ENCODE measurements at places on chromosomes 7 and 10. TPM values are rescaled to one million over a fixed set of nuclear protein-coding genes. Genes with fewer than 3 reads are reported as not detected.

The PITRM1 gene
- total RNA-seq: 46.6 TPM

The CFTR gene
- total RNA-seq: 2.0 TPM

The KNDC1 gene
- total RNA-seq: 1.2 TPM

The ELN gene
- 483 TPM for total RNA-seq

The ZNF488 gene
- total RNA-seq: 0.63 TPM

The PAPOLB gene
- 2.2 TPM for total RNA-seq

GRCh38 chr10:31630861-31631567 lies 297.6 kb downstream of the ARHGAP12 start:
- DNase-seq: no peak

- no peak for DNase-seq
Measured at GRCh38 chr7:107678110-107678753, 17.6 kb downstream of the SLC26A4 start.

- DNase-seq: peak; percentile 85
Measured at GRCh38 chr10:72215611-72216549, at the start of the genes ANAPC16 and ASCC1. Gene ANAPC16, plus strand, starts transcription at chr10:72216012. Its CDS starts 7,903 bp downstream, at chr10:72223915. Gene ASCC1, minus strand, starts transcription at chr10:72216276. Its CDS starts 2,978 bp downstream, at chr10:72213298.

DNA sequence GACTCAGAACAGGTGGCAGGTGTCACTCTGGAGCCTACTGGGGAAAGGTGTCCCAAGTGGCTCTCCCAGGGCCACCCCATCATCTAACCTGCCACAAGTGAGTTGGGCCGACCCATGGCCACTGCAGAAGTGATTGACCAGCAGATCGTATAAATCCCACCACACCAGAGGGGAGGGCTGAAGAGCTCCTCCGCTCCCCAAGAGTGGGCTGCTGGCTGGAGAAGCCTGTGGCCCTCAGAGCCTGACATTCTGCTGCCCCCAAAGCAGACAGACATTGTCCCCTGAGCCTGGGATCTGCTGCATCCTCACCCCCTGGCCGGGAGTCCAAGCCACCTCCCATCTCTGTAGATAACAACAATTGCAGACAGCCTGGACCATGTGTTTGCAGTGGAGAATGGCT lies 36.7 kb downstream of the ANXA8 start:
- no peak for DNase-seq

DNA sequence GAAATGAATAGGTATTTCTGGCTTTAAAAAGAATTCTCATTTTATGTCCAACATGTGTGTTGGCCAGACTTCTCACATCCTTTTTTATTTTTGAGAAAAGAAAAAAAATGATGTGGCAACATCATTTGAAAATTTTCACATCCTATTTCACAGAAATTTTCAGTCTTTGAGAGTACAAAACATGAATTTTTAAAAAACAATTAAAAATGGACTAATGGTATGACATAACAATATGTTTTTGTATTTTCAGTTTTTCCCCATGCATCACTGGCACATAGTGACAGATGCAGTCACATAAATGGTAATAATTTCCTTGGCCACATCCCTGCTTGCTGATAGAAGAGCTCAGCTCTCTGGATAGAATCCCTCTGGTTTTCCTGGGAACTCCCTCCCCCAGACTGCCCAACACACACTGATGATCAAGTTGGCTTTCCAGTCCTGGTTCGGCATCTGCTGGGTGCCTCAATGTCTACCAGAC lies 188.5 kb upstream of the AGR3 start:
- no peak for DNase-seq

- no peak for DNase-seq
Measured at GRCh38 chr7:82234457-82235049, 209.0 kb downstream of the CACNA2D1 start.

DNA sequence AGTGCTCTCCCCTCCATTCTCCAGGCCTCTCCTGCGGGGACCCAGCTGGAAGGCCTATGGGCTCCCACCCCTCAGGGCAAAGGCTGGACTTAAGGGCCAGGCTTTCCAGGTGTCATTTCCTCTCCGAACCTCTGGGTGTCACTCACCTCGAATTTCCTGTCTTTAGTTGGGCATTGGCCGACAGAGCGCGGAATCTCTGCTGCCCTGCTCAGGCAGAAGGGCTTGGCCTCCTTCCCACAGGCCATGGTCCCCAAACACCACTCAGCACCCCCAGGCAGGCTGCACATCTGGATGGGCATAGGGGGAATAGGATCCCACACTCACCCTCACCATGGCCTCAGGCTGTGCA lies 212.9 kb downstream of the CCSER2 start:
- DNase-seq: no peak

- no peak for DNase-seq
Measured at GRCh38 chr7:7738622-7739021, 20.2 kb upstream of the RPA3 start.

DNA sequence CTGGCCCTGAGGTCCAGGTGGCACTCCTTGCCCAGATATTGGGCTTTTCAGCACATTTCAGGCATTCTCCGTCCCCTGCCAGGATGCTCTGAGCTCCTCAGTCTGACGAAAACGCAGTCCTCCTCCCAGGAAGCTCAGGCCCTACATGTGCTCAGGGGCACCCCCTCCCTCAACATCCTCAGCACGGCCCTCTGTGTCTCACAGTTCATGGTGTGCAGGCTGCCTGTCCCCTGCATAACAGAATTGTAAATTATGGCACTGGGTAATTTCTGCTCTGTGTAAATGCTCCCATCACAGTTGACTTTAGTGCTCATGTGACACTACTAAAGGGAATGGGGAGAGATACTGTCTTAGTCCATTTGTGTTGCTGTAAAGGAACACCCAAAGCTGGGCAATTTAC lies 563.8 kb downstream of the DNAJB6 start:
- no peak for DNase-seq

- DNase-seq: no peak
Measured at GRCh38 chr10:12846718-12847117, 154.8 kb downstream of the CCDC3 start.

GRCh38 chr10:49600781-49601400 lies 9.2 kb upstream of the SLC18A3 start:
- DNase-seq: no peak

DNA sequence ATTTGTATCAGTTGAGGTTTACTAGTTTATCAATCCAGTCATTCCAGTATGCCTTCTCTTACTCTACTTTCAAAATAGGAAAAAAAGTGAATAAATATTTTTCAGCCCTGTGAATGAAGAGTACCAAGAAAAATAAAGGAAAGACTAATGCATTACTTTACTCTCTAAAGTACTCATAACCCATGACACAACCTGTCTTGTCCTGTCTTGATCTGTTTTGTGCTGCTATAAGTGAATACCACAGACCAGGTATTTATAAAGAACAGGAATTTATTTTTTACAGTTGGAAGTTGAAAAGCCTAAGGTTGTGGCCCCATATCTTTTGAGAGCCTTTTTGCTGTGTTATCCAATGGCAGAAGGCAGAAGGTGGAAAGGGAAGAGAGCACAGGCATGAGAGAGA lies 194.6 kb upstream of the DKK1 start:
- no peak for DNase-seq

DNA sequence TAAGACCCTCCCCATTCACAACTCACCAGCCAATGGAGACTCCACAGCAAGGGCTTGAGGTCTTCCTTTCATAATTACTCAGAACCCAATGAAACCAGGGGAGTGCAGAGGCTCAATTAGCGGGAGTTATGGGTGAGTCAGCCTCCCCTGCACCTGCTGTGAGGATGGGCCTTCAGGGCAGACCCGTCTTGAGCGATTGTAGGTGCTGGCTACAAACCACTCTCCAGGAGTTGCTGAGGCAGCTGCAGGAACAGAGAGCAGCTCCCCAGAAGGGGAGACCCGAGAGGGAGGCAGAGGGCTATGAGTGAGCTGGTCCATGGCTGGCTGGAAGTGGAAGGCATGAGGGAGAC lies 58.5 kb upstream of the SORCS3 start:
- DNase-seq: no peak

DNA sequence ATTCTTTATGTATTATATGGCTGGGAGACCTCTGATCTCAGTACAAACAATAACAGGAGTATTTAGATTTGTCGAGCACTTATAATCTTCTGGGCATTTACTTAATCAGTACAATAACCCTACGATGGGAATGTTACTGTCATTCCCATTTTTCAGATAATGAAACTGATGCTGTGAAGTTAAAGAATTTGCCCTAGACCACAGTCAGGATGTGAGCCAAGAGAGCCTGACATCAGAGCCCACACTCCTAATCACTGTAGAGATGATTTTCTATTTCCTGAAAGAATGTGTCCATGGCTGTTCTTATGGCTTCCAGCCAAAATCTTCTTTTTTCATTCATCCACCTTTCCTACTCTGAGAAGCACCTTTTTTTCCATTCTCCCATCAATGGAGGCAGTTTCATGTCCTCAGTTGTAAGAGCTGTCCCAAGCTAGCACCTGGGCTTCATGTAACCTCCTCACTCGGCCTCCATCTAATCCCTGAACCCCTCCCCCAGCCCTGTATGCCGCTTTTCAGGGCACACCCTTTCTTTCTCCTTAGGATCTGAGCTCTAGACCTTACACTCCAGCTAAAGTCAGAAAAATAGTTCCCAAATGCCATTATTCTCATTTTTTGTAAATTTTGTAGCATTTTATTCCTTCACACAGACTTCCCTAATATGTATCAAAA lies 12.2 kb upstream of the CAV1 start:
- no peak for DNase-seq

DNA sequence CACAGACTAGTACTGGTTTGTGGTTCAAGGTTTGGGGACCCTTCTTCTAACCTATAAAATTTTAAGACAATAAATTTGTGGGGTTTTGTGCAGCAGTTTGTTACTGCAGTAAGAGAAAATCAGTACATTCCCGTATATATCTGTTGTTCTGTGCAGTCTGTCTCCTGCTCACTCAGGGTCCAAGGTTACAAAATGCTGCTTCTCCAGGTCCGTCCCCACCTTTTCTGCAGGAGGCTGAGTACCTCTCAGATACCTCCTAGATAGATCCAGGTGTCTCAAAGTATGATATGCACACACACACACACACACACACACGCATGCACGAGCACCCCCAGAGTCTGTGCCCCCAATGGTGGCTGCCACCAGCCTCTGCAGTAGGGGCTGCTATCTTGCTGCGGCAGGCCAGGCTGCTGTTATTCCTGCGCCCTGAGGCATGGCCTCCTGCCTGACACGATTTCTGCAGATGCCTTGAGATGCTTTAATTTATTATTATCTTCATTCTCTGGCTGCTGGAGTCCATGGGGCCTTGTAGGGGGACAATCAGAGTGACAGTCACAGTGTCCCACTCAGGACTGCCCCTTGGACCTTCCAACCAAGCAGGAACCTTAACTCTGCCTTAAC lies 25.2 kb upstream of the ASL start:
- DNase-seq: no peak

DNA sequence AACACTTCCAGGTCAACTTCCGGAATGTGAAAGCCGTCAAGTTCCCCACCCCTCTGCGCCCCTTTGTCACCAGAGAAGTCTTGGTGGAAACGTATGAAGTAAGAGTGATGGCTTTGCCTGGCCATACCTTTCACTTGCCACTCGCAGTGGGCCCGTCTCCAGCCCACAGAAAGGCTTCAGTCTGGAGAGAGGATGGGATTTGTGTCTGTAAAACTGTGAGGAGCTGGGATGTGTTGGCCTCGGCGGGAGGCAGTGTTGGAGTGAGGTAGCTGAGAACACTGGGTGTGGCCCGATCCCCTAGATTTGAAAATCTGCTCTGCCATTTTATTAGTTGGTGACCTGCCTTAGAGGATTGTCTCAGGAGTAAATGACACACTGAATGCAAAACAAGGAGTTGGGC lies 6.4 kb downstream of the ADCK2 start:
- DNase-seq: no peak

DNA sequence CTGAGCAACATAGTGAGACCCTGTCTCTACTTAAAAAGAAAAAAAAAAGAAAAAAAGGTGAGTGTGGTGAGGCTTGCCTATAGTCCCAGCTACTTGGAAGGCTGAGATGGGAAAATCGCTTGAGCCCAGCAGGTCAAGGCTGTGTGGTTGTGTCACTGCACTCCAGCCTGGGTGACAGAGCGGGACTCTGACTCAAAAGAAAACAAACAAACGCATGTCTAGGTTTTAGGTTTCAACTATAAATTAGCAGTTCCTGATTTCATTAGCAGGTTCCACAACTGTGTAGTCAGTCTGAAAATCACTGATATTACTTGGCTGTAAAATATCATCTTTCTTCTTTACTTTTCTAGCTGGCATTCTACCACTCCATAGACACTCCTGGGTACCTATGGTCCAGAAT lies 155.7 kb upstream of the HGF start:
- no peak for DNase-seq

GRCh38 chr10:86105640-86106039 lies 261.0 kb downstream of the GRID1 start:
- DNase-seq: no peak

- DNase-seq: no peak
Measured at GRCh38 chr10:104109908-104110662, 11.9 kb upstream of the SFR1 start.

DNA sequence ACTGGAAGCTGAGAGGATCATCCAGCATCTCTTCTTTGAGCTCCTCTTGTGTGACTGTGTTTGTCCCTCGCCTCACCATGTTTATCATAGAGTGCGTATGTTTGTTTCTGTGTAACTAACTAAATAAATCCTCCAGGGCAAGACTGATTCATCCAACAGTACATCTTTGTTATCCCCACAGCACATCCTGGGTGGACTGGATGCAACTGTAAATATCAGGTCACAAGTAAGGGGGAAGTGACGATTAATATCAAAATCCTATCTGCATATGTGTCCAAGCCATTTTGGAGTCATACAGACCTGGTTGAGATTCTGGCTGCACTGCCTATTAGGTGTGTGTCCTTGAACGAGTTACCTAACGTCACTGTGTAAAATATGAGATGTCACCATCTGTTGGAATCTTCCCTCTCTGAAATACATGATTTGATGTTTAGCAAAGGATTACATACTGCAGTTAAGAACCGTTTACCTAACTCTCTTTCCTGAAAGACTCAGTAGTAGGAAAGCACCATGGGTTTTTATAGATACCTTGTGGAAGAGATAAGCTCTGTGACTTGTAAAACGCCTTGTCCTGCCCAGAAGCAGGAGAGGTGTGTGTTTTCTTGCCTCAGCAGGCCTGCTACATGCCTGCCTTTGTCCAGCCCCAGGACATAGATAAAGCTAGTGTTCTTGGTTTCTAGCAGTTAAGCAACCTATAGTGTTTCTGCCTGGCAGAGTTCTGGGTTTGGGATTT lies 25.8 kb downstream of the WBP1L start:
- no peak for DNase-seq

- DNase-seq: no peak
Measured at GRCh38 chr10:63414481-63415260, 51.1 kb downstream of the JMJD1C start.

DNA sequence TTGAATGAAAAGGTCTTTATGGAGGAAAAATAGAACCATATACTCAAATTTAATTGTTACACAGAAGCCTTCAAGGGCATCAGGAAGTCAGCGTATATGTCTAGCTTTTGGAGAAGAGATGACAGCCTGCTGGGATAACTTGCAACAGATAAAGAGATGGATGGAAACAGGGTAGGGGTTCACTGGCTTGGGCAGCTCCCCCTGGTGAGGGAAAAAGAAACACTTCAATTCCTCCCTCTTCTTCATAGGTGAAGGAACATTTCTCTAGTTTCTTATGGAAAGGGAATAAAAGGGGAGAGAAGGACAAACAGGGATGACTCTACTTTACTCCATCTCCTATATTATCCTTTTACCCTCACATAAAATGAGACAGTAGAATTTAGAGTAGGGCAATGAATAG lies 635.7 kb downstream of the PHTF2 start:
- DNase-seq: no peak

Measured in urinary bladder (tissue), 4 donors.